Left colon (tissue), 2 donors: ENCODE measurements at places on chromosomes 7 and 10. TPM values are rescaled to one million over a fixed set of nuclear protein-coding genes. Genes with fewer than 3 reads are reported as not detected.
A peak's percentile ranks its signal among the peaks of the same experiment; 100 is the strongest.

DNA sequence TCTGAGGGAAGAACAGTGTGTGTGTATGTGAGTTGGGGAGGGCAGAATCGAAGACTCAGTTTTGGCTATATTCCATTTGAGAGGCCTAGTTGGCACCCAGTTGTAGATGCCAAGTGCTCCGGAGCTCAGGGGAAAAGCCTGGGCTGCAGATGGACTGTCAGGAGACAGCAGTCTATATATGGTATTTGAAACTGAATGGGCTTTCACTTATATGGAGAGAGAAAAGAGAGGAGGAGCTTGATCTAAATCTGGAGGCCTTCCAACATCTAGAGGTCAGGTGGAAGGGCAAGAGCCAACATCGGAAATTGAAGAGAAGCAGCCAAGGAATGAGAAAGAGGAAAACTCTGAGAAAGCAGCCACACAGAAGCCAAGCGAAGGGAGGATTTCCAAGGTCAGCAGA is 350.8 kb upstream of the BMPER start:
- no peak for DNase-seq

DNA sequence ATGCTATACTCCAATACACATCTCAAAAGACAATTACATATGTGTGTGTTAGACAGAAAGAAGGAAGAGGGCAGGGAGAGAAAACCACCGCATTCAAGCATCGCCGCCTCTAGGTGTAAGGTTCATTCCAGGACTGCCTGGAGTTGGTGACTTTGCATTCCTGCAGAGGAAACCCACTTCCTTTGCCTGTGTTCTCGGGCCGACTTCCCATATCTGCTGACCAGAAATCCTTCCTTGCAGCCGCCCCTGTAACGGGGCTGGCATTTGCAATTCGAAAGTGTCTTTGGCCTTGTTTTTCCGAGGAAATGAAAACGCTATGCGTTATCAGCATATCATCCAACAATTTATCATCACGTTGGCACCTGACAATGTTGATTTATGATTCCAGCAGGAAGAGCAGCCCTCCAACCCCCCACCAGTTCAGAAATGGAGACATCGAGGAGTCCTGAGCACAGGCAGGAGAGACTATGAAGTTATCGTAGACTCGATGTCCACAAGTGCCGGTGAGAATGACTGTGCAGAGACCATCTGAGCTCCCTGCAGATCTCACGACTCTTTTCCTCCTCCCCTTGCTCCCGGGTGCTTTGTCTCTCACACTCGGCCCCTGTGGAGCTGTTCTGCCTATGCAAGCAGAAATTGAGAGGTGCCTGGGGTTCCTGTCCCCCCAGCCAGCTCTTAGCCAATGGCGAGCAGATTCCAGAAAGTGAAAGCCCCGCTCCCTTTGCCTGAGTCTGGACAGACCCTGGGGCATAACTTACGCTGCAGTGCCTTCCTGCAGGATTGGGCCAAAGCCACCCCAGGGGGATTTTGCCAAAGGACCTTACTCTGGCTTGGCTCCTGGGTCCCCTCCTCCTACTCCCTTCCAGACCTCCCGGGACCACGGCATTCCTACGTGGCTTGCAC is 68.9 kb upstream of the FOXK1 start:
- DNase-seq: no peak

GRCh38 chr7:24907311-24907886 is 72.6 kb downstream of the OSBPL3 start:
- no peak for DNase-seq

DNA sequence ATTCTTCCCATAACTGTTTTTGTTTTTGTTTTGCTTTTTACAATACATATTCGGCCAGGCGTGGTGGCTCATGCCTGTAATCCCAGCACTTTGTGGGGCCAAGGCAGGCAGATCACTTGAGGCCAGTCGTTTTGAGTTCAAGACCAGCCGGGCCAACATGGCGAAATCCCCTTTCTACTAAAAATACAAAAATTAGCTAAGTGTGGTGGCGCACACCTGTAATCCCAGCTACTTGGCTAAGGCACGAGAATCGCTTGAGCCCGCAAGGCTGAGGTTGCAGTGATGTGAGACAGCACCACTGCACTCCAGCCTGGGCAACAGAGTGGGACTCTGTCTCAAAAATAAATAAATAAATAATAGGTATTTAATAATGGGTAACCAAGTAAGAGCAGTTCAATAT is 2.3 kb downstream of the TM9SF3 start:
- no peak for DNase-seq

GRCh38 chr10:55311848-55312635 is 511.0 kb upstream of the PCDH15 start:
- no peak for DNase-seq

GRCh38 chr7:77910124-77910523 is 111.6 kb downstream of the PHTF2 start:
- DNase-seq: no peak

DNA sequence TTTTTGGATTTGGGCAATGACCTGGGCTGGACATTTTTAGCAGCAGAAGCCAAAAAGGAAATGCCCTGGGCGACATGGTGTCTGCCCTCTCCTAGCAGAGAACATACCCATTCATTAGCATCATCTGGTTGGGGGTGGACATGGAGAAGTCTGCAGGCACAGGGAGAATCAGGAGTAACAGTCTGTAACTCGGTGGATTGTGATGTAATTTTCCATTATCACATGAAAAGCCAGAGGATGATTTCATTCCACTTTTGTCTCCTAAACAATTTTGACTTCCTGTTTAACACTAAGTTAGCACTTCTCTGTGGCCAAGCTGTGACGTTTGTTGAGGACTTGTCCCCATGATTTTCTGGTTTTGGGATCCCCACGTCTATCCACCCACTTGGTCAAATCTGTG is 153.8 kb upstream of the HABP2 start:
- no peak for DNase-seq

- DNase-seq: no peak
Observed at GRCh38 chr7:45582136-45582749, 8.1 kb downstream of the ADCY1 start.

DNA sequence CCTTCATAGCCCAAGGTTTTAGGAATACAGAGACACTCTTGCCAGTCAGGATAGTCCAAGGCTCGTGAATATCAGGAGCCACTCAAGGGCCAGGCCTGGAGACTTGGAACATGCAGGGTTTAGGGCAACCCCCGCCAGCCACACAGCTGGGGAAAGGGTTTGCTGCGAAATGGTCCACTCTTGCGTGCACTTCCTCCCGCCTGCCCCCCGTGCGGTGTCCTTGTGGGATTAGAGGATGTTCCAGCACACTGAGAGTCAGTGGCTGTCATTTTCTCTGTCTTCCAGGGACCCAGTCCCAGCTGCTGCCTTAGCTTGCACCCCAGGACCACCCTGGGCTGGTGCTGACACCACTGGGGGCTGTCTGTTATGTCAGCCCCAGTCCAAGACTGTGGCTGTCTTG is 38.5 kb downstream of the POR start:
- DNase-seq: no peak

DNA sequence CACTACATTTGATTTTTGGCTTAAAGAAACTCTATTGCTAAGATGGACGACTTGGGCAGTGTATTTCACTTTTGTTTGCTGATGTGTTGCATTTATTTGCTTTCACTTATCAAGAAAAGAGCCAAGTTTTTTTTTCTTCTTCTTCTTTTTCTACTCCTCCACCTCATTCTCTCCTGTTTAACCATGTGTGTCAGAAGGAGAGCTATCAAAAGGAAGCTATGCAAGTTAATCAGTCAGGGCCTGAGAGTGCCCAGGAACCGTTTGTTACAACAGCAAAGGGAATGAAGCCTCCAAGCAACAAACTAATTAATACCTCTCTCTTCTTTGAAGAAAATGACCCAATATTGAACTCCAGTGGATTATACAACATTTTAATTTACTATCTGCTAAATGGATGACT is 299.3 kb downstream of the GRM8 start:
- no peak for DNase-seq

GRCh38 chr10:93999401-93999851 is 5.7 kb downstream of the PLCE1 start:
- DNase-seq: peak; percentile 59

DNA sequence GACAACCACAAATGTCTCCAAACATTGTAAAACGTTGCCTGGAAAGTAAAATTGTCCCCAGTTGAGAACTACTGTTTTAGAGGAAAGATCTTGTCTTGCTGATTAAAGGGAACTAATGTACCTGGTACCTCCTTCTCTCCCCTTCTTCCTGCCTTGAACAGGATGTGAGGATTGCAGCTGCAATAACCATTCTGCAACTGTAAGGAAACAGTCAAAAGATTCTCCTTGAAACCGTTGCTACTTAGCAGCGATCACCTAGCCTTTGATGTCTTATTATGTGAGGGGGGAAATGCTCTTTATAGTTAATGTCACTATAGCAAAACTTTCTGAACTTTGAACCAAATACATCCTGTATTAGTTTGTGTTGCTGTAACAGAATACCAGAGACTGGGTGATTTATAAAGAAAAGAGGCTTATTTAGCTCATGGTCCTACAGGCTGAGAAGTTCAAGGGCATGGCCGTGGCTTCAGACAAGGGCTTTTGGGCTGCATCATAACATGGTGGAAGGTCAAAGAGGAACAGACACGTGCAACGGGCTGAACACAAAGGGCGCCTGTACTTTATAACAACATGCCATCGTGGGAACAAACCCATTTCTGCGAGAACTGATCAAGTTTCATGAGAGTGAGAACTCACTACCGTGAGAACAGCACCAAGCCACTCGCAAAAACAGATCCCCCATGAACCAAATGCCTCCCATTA is 54.2 kb upstream of the PARD3 start:
- no peak for DNase-seq

DNA sequence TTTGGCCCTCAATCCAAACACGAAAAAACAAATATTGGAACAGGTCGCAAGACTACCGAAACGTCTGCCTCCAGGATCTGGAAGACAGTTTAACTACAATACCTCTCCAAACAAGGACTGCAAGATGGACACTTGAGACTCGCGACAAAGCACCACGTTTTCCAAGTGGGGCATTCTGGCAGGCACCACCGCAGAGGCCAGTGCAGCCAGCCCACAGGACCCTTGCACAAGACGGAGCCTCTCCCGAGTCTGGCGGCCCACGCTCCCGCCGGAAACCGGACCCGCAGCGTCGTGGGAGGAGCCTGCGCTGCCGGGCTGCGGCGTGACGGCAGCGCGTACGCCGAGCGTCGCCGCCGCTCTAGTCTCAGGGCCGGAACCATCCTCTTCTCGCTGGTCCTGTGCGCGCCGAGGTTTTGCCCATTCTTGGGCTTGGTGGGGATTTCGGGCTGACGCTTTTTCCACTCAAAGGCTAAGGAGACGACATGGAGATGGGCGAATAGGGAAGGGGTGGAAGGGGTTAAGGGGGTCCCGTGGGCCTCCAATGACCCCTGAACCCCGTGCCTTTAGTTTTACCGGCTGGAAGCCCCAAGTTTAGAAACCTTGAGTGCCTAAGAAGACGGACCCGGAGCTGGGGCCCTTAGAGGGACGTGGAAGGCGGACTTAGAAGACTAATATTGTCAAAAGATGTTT is at the start of gene ORC5:
Gene ORC5 (minus strand): TSS at position 283 of the 690 bp plus-strand sequence. CDS start 109 bp downstream, at position 174.
- DNase-seq: peak; percentile 72

DNA sequence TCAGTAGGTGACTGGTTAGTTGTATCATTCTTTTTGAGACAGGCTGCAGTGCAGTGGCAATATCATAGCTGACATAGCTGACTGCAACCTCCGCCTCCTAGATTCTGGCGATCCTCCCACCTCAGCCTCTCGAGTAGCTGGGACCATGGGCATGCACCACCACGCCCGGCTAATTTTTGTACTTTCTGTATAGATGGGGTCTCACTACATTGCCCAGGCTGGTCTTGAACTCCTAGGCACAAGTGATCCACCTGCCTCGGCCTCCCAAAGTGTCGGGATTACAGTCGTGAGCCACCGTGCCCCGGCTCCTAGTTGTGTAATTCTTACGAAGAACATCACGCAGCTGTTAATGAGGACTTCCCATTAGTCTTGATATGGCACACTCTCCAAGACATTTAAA is 123.4 kb upstream of the VKORC1L1 start:
- no peak for DNase-seq

Gene ZKSCAN1
- 127 TPM for total RNA-seq

Gene CASTOR2
- 1.5 TPM for total RNA-seq

Gene EBLN1
- total RNA-seq: not detected

Gene ZNF783
- 10.6 TPM for total RNA-seq

Gene NPSR1
- 1.2 TPM for total RNA-seq
